NCI-H1048 (cell line): ENCODE measurements at places on chromosomes 3 and 15.
A peak's percentile ranks its signal among the peaks of the same experiment; 100 is the strongest.

DNA sequence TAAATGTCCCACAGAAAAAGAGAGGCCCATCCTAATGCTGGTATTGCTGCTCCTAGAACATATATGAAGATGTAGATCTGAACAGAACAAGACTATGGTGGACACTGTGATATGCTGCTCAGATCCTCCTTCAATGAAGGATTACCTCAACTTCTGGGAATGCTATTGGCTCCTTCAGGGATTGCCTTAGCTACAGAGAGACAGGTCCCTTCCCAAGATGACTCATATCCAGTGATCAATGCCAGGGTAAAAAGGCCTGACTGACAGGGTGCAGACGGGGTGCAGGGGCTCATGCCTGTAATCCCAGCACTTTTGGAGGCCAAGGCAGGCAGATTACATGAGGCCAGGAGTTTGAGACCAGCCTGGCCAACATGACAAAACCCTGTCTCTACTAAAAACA lies 20.5 kb upstream of the STAG1 start:
- no peak for DNase-seq

DNA sequence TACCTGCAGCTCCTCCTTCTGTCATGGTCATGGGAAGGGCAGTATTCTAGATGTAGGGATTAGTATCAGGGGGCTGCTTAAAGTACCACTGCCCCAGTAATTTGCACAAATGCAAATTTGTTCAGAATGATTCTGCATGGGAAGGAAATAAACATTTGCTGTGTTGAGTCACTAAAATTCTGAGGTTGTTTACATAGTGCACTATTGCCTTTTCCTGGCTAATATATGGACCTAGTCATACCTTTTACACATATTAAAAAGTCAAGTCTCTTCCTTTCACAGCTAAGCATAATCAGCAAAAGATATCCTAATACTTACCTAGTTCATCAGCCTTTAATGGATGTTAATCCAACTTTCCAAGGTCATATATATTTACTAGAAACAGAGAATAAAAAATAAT lies 746.4 kb upstream of the NR2F2 start:
- no peak for DNase-seq

GRCh38 chr3:43892061-43892460 lies 201.3 kb downstream of the ABHD5 start:
- no peak for DNase-seq

- DNase-seq = no peak
Measured at GRCh38 chr3:158167737-158168557, 58.1 kb downstream of the RSRC1 start.

GRCh38 chr3:57184526-57184925 lies 15.3 kb downstream of the HESX1 start:
- no peak for DNase-seq

GRCh38 chr15:31300981-31301672 lies 25.5 kb upstream of the KLF13 start:
- no peak for DNase-seq

DNA sequence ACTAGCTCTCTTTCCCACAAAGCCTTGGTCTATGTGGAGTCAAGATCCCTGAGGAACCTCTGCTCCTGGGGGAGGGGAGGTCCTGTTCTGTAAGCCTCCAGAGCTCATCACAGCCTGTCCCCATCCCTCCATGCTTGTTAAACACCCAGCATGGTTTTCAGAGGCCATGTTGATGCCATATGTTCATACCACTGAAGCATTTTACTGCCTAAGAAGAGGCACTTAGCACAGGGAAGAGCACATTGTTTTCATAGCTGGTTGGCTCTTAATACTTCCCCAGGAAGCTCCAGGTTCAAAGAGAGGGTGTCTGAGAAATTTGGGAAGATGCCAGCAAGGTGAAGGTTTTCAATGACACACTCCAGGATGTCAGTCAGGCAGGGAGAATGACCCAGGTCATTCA lies 25.6 kb downstream of the CPNE4 start:
- no peak for DNase-seq

- DNase-seq = no peak
Measured at GRCh38 chr15:43086551-43086950, 19.3 kb downstream of the UBR1 start.

- no peak for DNase-seq
Measured at GRCh38 chr3:23738944-23739343, 66.8 kb upstream of the UBE2E1 start.

DNA sequence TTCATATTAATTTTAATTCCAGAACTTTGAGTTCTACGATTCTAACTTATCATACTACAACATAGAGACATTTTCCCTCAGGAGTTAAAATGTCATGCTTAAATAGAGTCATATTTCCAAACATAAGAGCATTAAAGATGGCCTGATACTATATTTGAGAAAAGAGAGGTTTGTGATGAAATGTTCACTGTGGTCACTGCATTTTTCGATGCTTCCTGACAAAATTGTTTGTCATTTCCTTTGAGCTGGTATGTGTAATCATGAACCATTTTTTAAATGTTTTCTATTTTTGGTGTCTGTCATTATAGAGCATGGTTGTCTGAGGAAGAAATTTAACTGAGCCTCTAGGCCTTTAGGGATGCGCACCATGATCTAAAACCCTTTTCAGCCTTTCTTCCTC lies 721.4 kb upstream of the NR2F2 start:
- no peak for DNase-seq

GRCh38 chr3:50337175-50337861 lies 3.3 kb downstream of the RASSF1 start:
- DNase-seq = peak; percentile 95

- DNase-seq = no peak
Measured at GRCh38 chr15:41347236-41347635, 14.6 kb downstream of the NUSAP1 start.

DNA sequence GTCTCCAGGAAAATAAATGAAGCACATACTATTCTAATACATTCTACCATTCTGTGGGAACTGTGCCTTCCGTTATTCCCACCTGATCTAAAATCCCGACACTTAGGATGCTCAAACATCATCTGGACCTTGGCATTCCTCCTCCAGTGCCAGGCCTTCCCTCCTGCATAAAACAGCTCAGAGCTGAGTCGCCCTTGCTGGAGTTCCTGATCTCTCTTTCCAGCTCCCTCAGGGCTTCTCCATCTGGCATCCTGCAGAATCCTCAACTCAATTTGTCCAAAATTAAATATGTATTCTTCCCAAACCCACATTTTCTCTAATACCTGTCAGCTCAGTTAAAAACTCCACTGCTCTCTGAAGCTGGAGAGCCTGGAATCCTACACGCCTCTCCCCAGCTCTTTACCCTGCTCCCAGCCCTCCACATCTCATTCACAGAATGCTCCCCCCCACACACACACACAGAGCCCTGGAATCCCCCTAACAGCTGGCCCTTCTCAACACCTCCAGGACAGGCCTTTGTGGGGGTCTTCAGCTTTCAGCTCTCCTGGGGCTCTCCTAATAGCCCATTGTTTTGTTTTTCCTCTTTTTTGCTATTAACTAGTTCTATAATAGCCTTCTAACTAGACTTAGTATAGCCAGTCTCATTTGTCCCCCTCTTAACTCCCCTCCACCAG lies 78.5 kb downstream of the HMG20A start:
- DNase-seq = no peak

DNA sequence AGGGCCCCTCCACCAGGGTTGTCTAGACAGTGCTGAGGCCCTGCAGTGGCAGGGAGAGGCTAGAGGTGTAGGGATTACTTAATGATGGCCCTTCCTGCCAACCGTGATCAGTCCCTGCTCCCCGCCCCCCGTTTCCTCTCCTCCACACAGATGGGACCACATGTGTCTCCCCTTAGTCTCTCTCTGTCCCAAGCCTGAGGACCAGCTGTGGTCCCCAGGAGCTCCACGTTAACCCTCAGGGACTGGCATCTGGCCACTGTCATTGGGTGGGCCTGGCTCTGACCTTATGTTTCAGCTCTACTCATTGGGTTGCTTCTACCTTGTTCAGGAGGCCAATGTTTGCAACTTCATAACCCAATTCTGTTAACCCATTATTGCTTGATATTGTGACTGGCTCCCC lies 6.0 kb upstream of the ALPK3 start:
- no peak for DNase-seq

DNA sequence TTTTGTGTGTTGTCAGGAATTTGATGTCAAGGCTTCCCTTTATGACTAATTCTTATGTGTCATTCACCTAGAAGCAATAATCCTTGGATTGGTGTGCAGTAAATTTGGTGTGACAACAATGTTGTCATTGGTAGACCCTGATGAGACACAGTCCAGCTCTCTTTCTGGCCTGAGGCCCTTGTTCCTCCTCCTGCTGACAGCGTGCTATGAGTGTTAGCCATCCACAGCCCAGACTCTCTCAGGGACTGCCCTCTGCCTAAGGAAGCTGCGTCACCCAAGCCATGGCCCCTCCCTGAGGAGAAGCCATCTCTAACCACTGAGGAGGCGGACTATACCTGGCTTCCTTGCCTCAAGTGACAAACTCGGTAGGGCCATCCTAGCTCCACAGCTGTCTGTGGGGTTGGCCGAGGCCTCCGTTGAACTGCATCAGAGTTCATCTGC lies 13.3 kb upstream of the TM4SF1 start:
- DNase-seq = no peak

DNA sequence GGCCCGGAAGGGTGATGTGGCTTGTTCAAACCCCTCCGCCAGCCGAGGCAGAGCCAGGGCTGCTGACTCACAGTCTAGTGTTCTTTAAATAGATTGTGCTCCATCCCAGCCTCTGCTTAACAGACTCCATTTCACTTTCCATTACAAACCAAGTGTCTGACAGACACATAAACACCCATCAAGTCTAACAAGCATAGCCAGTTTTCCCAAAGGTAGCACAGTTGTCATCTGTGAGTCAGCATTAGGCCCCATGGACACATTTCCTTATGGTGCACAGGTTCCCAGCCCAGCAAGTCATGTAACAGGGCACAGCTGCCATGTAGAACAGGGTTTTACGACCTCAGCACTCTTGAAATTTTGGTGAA lies 109.9 kb upstream of the RAP2B start:
- DNase-seq = no peak

GRCh38 chr15:63891079-63891767 lies 57.5 kb upstream of the HERC1 start:
- peak; percentile 18 for DNase-seq
